Fibroblast of skin of left biceps (primary cell): ENCODE measurements at places on chromosomes 2 and 18.
A peak's percentile ranks its signal among the peaks of the same experiment; 100 is the strongest.

DNA sequence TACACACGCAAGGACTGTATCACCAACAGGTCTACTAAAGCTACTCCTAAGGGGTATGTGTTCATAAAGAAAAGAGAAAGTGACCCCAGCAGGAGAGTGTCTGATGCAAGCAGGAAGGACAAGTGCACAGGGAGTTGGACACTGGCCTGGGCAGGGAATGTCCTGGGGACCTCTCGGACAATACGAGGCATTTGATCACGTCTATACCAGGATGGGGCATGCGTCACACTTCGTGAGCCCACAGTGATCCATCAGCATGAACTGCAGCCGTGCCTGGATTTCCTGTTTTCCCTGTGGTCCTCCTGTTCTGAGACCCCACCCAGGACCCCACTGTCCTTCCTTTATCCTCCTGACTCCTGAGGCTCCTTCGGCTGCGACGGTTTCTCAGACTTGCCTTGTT is 113.9 kb downstream of the HDAC4 start:
- DNase-seq: no peak

- DNase-seq: no peak
Observed at GRCh38 chr2:86068136-86068588, 37.5 kb downstream of the POLR1A start.

DNA sequence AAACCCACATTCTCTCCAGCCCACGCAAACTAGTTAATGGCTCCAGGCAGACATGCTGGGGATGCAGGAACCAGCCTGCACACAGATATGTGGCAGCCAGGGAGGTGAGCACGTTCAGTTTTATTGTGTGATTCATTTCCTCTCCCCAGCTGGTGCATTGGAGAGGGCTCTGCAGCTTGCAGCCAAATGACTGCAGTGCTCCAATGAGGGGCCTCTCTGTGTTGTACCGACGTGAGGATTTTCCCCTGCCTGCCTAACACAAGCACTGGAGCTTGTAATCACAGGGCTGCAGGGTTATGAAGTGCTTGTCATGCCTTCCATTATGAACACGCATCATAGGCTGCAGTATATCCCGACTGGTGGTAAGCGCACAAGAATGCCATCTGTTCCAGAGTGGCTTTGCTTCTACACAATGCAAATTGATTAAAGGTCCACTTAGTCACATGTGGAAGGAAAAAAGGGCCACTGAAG is 92.3 kb upstream of the THUMPD2 start:
- DNase-seq: peak; percentile 88

- DNase-seq: peak; percentile 57
Observed at GRCh38 chr18:55265984-55266383, 306.7 kb upstream of the CCDC68 start.

- no peak for DNase-seq
Observed at GRCh38 chr2:169579044-169579443, 5.1 kb upstream of the PPIG start.

DNA sequence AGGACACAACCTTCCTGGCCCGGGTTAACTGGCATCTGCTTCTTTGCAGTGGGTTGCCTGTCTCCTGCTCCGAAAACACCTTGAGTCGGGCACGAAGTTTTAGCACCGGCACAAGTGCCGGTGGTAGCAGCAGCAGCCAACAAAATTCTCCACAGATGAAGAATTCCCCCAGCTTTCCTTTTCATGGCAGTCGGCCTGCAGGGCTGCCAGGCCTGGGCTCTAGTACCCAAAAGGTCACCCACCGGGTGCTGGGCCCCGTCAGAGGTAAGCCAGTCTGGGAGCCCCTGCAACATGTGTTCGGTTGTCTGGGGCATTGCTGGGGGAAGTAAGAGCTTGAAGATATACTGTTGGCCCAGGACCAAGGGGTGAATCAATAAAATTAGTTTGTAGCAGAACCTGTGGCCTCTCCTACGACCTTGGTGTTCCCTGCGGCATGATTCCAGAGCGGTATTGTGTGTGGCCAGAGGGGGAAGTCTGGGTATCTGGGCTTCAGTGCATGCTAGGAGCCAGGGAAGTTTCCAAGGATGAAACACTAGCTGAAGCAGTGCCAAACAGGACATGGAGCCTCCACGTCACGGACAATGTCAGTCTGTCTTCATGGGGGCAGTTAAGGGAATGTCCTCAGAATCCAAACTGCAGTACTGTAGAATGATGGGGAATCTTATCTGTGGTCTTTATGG is 7.8 kb downstream of the AGBL5 start:
- no peak for DNase-seq
